ENCODE measurements at places on chromosomes 16 and 17.

DNA sequence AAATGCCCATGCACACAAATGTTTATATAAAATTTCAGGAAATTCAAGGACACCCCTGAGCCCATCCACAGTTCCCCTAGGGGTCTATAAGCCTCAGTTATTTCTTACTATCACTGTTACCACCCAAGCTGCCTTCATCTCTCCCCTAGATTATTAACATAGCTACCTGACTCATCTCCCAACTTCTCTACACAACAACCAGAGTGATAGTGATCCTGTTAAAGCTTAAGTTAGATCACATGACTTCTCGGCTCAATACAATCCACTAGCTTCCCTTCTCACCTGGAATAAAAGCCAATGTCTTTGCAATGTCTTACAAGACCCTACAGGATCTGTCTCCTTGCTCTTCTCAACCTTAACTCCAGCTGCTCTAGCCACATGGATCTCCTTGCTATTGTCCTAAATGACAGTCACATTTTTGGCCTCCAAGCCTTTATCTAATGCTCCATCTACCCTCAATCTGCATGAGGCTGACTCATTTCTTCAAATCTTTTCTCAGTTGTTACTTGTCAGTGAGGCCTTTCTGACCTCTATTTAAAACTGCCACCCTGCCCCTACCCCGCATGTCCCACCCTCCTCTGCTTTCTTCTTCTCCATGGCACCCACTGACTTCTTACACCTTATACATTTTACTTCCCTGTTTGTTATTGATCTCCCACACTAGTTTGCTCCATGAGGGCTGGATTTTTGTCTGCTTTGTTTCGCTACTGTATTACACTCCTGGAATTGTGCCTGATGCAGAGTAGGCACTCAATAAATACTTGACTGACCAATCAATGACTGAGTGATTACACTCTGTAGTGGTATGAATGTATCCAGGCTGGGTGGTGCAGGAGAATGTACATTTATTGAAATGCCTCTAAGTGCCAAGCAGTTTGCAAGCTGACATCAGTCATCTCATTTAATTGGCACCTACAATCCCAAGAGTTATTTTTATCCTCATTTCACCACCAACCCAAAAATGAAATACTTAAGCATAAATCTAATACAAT lies 5.2 kb upstream of the LIG3 start:
- no peak for DNase-seq

GRCh38 chr17:61238455-61238933 lies 161.1 kb upstream of the TBX2 start:
- no peak for DNase-seq

DNA sequence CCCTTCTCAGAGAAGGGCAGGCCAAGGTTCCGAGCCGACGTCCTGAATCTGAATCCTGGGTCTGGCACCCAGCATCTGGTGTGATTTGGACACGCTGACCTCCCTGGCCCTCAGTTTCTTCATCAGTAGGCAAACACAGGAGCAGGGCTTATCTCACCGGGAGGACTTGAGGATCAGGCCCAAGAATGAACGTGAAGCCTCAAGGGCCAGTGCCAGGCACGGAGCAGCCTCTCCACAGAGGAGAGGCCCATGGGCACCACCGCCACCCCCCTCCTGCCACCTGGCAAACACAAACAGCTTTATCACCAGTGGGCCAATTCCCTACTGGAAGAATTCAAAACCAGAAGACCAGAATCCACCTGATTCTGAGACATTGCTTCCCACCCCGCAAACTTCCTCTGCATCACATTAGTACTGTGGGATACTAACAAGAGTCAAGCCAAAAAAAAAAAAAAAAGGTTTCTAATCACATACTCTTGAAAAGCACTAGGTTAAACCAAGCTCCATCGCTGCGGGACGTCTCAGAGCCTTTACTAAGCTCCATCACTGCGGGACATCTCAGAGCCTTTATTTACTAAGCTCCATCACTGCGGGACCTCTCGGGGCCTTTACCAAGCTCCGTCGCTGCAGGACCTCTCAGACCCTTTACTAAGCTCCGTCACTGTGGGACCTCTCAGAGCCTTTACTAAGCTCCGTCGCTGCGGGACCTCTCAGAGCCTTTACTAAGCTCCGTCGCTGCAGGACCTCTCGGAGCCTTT lies 68.0 kb upstream of the DOC2B start:
- DNase-seq = no peak

DNA sequence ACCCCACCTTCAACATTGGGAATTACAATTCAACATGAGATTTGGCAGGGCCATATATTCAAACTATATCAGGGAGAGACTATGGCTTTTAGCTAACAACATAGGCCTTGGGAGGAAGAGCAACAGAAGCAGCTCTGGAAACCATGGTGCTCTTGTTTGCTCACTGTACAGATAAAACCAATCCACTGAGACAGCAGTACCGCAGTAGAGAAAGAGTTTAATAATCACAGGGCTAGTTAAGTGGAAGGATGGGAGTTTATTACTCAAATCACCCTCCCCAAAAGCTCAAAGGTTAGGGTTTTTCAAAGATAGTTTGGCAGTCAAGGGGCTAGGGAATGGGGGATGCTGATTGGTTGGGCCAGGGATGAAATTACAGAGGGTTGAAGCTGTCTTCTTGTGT lies 52.7 kb upstream of the CRHR1 start:
- DNase-seq = no peak

DNA sequence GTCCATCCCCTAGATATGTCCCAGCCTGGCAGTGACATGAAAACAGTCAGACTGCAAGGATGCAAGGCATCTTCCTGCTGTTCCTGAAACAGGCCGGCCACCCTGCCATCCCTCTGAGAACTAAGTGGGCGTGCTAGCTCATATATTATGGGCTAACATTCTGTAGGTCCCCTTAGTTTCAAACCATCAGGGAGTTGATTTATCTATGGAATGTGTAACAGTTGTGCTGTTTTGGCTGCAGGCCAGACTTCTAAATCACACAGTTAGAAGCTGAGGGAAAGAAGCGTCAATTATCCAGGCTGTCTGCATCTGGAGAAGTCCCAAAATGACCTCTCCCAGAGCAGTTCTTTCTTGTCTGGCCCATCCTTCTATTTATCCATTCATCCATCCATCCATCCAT lies 102.7 kb upstream of the DNAH9 start:
- no peak for DNase-seq

GRCh38 chr16:28317040-28317880 lies 24.9 kb downstream of the SBK1 start:
- DNase-seq = peak; percentile 60

- DNase-seq = peak; percentile 62
Observed at GRCh38 chr16:4537376-4538343, 913 bp downstream of the CDIP1 start.

DNA sequence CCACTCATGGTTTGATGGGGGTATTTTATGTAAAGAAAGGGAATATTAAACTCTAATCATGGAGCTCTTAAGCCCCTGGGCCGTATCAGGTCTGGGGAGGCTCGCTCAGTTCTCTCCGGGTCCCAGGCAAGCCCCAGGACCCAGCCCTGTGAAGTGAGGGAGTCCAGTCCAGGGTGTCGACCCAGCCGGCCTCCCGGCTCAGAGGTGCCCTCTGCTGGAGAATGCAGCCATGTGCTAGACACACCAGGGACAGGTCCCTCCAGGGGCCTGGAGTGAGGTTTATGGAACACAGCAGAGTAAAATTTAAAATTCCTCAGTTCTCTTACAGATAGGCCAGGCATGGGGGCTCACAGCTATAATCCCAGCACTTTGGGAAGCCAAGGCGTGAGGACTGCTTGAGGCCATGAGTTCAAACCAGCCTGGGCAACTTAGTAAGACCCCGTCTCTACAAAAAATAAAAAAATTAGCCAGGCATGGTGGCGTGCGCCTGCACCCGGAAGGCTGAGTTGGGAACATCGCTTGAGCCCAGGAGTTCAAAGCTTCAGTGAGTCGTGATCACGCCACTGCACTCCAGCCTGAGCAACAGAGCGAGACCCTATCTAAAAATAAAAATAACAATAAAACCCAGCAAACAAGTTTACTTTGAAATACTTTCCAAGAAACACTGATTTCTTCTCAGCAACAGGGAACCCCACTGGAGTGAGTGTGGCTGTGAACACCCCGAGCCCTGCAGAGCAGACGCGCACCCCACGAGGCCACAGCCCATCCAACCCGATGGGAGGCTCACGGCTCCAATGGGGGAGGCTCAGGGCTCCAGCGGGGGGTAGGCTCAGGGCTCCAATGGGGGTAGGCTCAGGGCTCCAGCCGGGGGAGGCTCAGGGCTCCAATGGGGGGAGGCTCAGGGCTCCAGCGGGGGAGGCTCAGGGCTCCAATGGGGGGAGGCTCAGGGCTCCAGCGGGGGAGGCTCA lies 72.2 kb downstream of the ZNF778 start:
- DNase-seq = peak; percentile 80

- peak; percentile 43 for DNase-seq
Observed at GRCh38 chr17:72407336-72407909, 286.6 kb downstream of the SOX9 start.

GRCh38 chr16:576823-577201 lies 7.0 kb downstream of the PIGQ start:
- no peak for DNase-seq

GRCh38 chr17:59296190-59296589 lies 35.3 kb upstream of the YPEL2 start:
- no peak for DNase-seq

DNA sequence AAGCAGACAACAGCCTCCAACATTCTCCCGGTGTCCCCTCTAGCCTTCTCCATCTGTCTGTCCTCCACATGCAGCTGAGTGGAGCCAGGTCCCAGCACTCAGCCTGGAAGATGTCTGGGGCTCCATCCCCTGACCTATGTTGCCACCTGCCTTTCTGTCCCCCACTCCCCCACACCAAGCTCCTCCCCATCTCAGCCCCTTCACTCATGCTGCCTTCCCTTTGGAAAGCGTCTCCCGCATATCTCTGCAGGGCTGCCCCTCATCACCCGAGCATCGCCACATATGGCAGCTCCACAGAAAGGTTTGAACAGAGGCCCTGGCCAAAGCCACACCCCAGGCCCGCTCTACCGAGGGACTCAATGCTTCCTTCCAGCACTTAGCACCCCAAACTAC lies 24.2 kb downstream of the NSMCE1 start:
- DNase-seq = no peak

DNA sequence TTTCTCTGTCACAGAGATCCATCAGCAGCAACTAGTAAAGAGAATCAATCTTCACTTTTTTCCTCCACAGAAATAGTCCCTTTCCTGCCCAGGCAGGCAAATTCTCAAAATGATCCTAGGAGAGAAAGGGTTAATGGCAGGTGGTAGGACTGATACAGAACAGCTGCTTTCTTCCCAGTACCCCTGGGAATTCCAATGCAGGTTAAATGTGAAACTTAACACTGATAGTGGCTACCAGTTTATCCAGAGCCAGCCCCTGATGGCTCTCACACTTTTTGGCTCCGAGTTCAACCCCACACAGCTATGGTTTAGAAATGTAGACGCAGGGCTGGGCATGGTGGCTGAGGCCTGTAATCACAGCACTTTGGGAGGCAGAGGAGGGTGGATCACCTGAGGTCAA lies 22.2 kb downstream of the MARVELD3 start:
- no peak for DNase-seq

GRCh38 chr16:26830428-26831127 lies 236.1 kb upstream of the C16orf82 start:
- DNase-seq = no peak

DNA sequence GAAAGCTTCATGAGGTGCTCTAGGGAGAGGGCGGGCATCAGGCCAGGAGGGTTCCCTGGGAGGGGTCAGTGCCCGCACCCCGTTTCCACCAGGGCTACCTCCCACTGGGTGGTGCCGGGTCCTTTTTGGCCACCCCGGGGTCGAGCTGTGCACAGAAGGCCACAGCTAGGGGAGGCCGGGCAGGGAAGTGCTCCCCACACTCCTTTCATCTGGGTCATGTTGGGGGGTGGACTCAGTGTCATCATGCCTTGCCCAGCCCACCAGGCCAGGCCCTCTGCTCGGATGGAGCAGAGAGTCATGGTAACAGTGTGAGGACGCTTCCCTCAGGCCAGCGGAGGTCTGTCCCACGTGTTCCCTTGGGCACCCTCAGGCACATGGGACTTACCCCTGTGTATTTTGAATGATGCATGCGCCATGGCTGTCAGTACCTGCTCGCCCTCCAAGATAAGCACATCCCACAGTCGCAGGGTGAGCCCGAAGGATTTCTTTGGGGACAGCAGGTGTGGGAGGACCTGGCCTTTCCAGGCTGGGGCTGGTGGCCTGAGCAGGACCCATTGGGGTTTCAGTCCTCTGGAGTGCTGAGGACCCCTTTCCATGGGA lies 46.4 kb downstream of the TNFRSF13B start:
- DNase-seq = peak; percentile 12

GRCh38 chr17:63293323-63294075 lies 152.6 kb downstream of the CYB561 start:
- DNase-seq = no peak

GRCh38 chr16:55663765-55664677 lies 8.2 kb downstream of the SLC6A2 start:
- DNase-seq = no peak

DNA sequence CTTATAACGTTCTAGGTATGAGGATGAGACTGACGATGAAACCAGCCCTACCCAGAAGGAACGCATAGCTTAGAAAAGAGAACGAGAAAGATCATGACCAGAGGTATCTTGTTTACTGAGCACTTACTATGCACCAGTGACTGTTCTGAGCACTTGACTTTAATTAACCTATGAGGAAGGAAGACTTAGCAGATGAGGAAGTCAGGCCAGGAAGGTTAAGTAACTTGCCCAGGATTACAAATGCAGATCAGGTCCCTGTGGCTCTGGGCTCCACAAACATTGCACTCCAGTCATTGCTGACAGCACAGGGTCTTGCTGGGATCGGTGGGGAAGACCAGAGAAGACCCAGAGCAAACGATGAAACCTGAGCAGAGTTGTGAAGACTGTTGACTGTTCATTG lies 7.1 kb downstream of the KRT13 start:
- no peak for DNase-seq

- no peak for DNase-seq
Observed at GRCh38 chr16:30407804-30408534, 563 bp downstream of the ZNF771 start.
